ENCODE measurements at places on chromosomes 12 and 14.

GRCh38 chr14:69149461-69150244 is 3.3 kb downstream of the DCAF5 start:
- no peak for DNase-seq

DNA sequence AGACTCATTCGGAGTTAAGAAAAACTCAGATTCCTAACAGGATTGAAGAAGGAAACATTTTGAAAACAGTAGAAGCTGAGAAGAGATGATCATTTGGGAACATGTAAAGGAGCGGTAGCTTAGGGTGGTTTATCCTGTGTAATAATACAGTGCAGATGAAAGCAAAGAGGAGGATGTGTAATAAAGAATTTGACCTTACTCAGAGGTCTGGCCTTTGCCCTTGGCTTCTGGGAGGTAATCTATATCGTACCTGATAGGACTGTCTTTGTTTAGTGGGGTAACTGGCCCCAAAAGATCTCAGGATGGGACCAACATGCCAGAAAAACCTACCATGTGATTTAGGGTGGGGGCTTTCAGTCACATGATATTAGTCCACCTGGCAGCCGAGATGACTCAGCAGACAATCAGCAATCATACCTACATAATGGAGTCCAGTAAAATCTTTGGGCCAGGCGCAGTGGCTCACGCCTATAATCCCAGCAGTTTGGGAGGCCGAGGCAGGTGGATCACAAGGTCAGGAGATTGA is 23.3 kb upstream of the KLHL42 start:
- no peak for DNase-seq

DNA sequence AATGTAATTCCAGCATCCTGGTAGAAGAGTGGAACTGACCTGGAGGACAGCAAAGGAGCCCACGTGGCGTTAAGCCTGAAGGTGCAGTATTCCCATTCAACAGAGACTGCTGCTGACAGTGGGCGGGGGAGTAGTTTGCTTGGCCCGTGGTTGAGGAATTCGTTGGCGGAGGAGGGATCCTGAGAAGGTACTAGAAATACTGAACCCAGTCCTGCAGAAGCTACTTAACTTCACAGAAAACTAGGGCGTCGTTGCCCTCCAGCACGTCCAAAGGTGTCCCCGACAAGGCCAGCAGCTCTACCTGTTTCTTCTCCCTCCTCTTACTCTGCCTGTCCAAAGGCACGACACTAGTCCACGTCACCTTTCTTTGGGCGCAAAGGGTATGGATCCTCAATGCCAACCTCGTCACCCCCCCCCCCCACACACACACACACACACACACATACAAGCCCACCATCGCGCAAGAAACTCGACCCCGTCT is 303 bp downstream of the PUS7L start:
- DNase-seq, result no peak

- no peak for DNase-seq
These were observed 352.7 kb downstream of the SYT1 start for GRCh38 chr12:79217306-79217705.

DNA sequence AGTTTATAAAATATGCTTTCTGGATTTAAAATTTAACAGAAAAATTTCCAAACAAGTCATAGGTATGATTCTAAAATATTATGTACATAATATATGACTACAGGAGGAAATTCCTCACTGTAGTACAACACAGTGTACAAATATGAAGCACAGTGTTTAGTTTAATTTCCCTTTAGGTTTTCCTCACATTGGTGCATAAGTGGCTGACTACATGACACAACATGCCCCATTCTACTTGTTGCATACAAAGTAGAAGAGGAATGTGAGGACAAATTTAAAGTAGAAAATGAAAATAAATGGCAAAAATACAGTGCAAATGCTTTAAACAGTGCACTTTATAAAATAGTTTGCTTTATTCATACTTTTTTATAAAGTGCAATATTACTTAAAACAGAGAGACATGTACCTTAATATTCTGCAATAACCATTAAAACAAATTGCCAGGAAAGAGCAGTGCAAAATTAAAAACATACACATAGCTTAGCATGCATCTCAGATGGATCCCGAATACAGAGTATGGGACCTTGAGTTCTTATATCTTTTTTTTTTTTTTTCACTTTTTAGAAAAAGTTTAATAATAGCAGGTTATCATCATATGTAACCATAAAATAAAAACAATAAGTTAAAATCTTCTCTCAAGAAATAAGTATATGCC is 54.8 kb upstream of the TTC7B start:
- no peak for DNase-seq

- no peak for DNase-seq
These were observed 161.4 kb downstream of the STXBP6 start for GRCh38 chr14:24888532-24888931.

DNA sequence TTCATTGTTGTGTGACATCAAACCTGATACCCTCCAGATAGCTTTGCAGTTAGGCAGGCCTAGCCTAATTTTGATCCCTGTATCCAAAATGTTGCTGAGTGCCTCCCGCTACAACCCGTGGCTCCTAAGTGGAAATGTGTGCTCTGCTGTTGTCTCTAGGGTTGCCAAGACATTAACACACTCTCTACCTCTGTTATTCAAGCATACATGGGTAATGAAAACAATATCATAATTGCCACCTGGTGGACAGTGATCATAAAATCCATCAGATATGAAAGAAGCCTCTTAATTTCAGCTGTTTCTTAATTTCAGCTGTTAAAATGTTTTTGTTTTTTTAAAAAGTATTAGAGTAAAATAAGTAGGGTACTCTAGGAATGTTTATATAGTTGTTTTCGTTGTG is 93.5 kb downstream of the PLEKHA5 start:
- DNase-seq, result no peak

DNA sequence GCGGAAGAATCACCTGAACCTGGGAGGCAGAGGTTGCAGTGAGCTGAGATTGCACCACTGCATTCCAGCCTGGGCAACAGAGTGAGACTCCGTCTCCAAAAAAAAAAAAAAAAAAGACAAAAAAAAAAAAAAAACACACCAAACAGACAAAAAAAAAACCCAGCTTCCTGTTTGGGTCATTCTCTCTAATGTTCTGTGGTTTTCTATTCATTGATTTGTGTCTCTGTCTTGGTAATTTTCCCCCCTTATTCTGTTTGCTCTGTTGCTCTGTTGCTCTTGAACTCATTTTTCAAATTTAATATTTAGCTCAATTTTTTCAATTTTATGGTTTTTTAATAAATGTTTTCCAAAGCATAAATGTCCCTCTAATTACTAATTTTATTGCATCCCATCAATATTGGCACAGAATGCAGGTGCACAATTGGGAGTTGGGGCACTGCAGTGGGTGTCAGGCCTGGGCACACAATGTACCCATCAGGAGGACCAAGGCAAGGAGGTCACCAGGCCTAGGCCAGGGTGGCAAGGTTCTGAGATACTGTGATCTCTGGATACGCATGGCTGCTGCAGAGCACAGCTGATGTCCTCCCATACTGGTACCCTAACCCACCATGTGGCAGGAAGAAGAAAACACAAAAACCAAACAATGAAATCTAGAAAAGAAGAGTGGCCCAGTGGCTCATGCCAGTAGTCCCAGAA is 8.0 kb upstream of the GNPTAB start:
- DNase-seq, result no peak

DNA sequence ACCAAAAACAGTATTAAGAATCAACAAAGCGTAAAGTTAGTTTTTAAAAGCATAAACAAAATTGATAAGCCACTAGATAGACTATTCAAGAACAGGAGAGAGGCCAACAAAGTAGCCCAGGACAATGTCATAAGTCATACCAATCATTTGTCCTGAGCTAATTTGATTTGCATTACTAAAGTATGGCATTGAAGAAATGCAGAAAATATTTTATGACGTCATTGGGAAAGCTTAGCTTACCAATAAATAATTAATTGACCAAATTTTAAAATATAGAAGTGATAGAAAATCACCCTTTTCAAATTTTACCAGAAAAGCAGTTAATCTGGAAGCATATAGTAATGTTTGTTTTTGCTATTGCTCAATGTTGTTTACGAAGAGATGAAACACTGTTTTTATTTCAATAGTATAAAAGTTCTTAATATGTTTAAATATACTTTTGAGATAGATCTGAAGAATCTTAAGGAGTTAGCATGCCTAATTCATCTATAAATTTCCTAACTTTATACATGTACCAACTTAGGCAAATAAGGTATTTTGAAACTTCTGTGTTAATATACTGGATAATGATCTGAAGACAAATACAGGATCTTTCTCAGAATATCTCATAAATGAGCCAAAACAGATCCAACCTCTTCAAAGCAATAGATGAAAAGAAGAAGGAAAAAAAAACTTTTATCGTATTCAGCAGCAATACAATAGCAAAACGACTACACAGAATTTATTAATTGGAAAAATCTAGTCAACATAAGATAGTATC is 1118.5 kb downstream of the SLC16A7 start:
- DNase-seq, result no peak

- DNase-seq, result no peak
These were observed 1.9 kb upstream of the SCFD1 start for GRCh38 chr14:30620178-30620577.

GRCh38 chr14:34104489-34105397 is 153.9 kb upstream of the EGLN3 start:
- no peak for DNase-seq

DNA sequence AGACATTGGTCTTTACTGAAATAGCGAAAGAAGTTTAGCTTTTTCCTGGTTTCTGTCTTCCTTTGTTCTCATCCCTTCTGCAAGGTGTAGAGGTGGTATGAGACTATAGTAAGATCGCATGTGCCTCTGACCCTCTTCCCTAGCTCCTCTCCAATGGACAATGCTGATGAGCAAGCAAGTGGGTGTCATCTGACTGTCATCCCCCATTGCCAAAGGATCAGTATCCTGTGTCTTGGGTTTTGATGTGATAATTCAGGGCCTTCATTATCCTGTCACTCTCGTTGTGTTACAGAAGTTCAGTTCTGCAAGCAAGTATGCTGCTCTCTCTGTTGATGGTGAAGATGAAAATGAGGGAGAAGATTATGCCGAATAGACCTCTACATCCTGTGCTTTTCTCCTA is 10.0 kb upstream of the TNS2 start:
- DNase-seq, result no peak

- DNase-seq, result no peak
These were observed 323.5 kb upstream of the PDE3A start for GRCh38 chr12:20044846-20045245.

- no peak for DNase-seq
These were observed 13.1 kb downstream of the NKX2-1 start for GRCh38 chr14:36506732-36507614.

DNA sequence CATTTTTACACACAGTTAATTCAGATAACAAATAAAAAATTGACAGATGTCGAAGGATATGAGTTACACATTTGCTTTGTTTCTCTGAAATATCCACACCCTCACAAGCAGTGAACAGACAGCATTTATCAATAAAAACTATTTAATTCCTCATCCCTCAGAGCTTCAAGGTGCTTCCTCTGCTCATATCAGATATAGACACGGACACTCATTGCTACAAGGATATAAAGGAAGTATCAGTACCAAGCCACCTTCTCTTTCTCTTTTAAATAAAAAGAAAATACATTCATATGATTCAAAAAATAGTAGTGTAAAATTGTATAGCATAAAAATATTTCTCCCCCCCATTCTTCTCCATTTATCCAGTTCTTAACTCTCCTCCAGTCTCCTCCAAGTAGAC is 21.9 kb upstream of the MAGOHB start:
- DNase-seq, result no peak

DNA sequence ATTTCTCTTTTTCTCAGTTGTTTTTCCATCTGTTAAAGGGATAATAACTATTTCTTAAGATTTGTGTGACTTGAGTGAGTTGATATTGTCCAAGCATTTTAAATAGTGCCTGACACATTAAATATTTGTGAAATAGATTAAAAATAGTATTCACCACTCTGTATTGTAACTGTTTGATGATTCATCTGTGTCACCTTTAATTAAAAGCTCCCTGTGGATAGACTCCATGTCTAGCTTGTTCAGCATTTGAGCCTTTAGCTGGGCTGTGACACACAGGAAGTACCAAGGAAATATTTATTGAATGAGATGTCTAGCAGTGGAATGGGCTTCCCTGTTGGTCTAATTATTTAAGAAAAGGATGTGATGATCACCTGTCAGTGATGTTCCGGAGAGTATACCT is 1.8 kb upstream of the GLIPR1L2 start:
- DNase-seq, result no peak

DNA sequence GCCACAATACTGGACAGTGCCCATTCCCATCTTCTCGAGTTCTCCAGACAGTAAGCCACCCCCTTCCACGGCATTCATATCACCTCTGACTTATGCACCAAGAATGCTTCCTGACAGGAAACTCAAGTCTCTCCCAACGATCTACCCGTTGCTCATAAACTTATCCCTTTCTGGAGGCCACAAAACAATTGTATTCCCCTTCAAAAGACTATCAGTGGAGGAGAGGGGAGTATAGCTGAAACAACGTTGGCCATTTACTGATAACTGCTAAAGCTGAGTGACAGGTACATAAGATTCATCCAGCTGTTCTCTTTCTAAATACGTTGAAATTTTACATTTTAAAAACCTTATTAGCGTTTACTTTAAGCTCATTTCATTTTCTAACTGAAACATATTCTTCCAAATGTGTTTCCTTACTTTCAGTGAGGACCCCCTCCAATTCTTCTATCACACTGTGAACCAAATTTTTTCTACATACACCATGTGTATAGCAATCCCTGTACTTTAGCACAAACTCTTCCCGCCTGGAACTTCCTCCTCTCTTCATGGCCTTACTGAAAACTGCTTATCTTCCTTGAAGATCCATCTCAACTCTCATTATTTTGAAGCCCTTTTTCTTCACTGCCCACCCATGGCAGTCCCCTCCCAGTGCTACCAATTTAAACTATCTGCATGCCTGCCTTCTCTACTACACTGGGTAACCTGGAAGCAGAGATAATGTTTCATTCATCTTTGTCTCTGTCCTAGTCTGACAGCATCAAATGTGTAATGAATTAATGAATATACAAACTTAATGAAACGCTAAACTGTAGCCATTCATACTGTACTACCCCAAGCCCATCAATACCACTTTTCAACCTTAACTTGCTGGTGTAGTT is 28.8 kb downstream of the ATXN2 start:
- no peak for DNase-seq

DNA sequence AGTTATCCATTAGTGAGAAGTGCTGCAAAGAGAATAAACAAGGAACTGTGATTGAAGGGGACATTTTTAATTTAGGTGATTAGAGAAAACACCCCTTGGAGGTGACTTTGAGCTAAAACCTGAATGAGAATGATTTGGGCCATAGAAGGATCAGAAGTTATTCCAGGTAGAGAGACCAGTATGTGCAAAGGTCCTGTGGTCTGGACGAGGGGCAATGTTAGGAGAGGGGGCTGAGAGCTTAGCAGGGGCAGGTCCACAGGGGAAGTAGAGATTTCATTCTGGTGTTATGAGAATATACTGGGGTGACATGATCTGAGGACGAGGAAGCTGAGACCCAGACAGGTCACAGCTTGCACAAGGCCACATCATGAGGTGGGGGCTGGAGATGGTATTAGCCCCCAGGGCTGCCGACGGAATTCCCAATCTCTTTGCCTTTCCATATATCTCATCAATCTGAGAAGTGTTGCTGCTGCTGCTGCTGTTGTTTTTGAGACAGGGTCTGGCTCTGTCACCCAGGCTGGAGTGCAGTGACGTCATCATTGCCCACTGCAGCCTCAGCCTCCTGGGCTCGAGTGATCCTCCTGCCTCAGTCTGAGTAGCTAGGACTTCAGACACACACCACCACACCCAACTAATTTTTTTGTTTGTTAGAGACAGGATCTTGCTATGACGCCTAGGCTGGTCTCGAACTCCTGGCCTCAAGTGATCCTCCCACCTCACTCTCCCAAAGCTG is 55.6 kb downstream of the KCTD10 start:
- DNase-seq, result no peak
